ENCODE measurements at places on chromosomes 16 and 17.

DNA sequence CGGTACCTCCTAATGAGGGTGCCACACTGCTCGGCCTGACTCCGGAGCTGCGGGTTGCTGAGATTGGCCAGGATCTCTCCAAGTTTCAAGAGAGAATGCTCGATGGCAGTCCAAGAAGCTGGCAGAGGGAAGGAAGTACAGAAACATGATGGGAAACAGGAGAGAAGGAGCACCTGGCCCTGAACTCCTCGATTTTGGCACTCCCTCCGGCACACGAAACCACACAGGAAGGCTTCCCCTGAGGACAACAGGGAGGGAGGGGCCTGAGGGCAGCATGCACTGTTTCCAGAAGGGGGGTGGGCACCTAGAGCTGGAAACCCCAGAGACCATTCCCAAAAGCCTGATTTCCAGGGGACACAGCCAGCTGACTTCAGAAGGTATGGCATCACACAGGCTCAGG lies 18.1 kb downstream of the CSF3 start:
- no peak for DNase-seq

- no peak for DNase-seq
These were observed 41.0 kb upstream of the KSR1 start for GRCh38 chr17:27415120-27415795.

GRCh38 chr17:64009571-64010402 lies 10.6 kb downstream of the ICAM2 start:
- no peak for DNase-seq

- DNase-seq: no peak
These were observed 20.4 kb downstream of the MEAK7 start for GRCh38 chr16:84483882-84484565.

- DNase-seq: no peak
These were observed 32.5 kb downstream of the TMC5 start for GRCh38 chr16:19450186-19450585.
